ENCODE measurements at places on chromosomes 1 and 21. TPM values are rescaled to one million over a fixed set of nuclear protein-coding genes. Genes with fewer than 3 reads are reported as not detected.

The NOS1AP gene
- not detected for total RNA-seq

The ARHGEF16 gene
- 0.09 TPM for total RNA-seq

The SERINC2 gene
- 1.1 TPM for total RNA-seq

The TSPEAR gene
- not detected for total RNA-seq

The KRTCAP2 gene
- 82.6 TPM for total RNA-seq

The BRWD1 gene
- total RNA-seq = 46.1 TPM

The DDOST gene
- total RNA-seq = 353 TPM

The TRIM67 gene
- total RNA-seq = not detected

The ZNF683 gene
- not detected for total RNA-seq

The SLAMF9 gene
- not detected for total RNA-seq

The ACTL8 gene
- 0.16 TPM for total RNA-seq

The PRAMEF27 gene
- not detected for total RNA-seq

The NHLH1 gene
- not detected for total RNA-seq

The SEMA6C gene
- total RNA-seq = 1.7 TPM

The DIO1 gene
- not detected for total RNA-seq

The KRTAP19-3 gene
- total RNA-seq = not detected

The OLFML2B gene
- 5.5 TPM for total RNA-seq

The FCN3 gene
- total RNA-seq = not detected

The MNDA gene
- total RNA-seq = not detected
